Endodermal cell (in vitro differentiated cells): ENCODE measurements at places on chromosomes 3 and 15. TPM values are rescaled to one million over a fixed set of nuclear protein-coding genes. Genes with fewer than 3 reads are reported as not detected.
A peak's percentile ranks its signal among the peaks of the same experiment; 100 is the strongest.

DNA sequence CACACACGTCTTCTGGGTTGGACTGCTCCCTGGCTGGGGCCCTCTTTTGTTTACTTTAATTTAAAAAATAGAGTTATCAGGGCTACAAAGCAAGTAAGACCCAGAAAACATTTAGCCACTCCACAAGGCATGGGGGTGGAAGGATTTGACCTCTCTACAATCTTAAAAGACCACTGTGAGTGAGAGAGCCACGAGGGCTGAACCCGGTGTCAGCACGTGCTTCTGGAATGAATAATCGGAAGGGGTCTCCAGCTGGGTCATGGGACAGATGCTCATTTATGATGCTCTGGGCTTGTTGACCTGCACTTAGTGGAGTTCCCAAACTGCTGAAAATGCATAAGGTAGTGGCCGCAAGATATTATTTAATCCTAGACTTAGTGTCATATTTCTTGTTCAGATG lies 52.4 kb downstream of the EIF4E3 start:
- no peak overlapping the region for H3K4me3 ChIP-seq
- peaks cover 3% of the 10 kb centered on the region for H3K4me1 ChIP-seq
- no peak for DNase-seq
- H3K27ac ChIP-seq = peak overlapping the region; percentile 61
- H3K36me3 ChIP-seq = no peaks in the 10 kb centered on the region

DNA sequence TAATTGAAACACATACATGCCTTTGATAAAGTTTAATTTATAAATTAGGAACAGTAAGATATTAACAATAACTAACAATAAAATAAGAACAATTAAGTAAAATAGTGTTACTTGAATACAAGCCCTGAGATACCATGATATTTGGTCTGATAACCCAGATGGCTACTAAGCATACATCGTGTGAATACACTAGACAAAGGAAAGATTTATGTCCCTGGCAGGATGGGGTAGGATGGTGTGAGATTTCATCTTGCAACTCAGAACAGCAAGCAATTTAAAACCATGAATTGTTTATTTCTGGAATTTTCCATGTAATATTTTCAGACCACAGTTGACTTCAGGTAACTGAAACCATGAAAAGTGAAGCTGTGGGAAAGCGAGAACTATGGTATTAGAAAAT lies 169.5 kb downstream of the DIPK2A start:
- DNase-seq = no peak
- H3K27ac ChIP-seq = no peak overlapping the region
- peaks cover 6% of the 10 kb centered on the region for H3K4me1 ChIP-seq
- H3K27me3 ChIP-seq = no peaks in the 10 kb centered on the region
- no peak overlapping the region for H3K4me3 ChIP-seq
- H3K36me3 ChIP-seq = no peaks in the 10 kb centered on the region

DNA sequence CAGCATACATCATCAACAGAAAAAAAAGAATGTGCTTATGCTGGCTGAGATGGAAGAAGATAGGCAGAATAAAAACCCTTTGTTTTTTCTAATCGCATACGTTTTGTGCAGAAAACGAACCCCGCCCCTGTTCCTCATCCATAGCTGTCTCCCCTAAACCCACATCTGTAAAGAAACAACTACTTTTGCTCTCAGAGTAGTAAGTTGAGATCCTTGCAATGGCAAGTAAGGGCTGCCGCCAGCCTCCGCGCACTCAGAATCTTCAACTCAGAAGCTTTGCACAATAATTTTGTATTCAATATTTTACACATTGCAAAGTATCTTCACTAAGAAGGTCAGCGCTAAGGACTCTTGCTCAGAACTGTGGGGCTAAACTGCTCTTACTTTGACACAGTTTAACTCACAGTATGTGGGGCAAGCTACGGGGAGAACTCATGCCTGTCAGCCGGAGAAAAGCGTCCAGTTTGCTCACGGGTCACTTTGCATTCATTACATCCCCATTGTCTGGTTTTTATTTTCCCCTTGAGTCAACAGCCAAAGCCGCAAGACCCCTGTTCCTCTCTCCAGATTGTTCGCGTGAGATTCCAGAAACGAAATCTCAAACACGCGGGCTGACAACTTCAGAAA lies 1.0 kb downstream of the LYSMD4 start:
- peak overlapping the region; percentile 83 for H3K4me3 ChIP-seq
- H3K36me3 ChIP-seq = peaks cover 11% of the 10 kb centered on the region
- H3K27ac ChIP-seq = no peak overlapping the region

GRCh38 chr15:60787837-60788691 lies 309.1 kb upstream of the ICE2 start:
- DNase-seq = no peak
- no peak overlapping the region for H3K4me3 ChIP-seq
- no peaks in the 10 kb centered on the region for H3K27me3 ChIP-seq
- H3K36me3 ChIP-seq = no peaks in the 10 kb centered on the region
- peaks cover 6% of the 10 kb centered on the region for H3K4me1 ChIP-seq
- H3K27ac ChIP-seq = no peak overlapping the region

DNA sequence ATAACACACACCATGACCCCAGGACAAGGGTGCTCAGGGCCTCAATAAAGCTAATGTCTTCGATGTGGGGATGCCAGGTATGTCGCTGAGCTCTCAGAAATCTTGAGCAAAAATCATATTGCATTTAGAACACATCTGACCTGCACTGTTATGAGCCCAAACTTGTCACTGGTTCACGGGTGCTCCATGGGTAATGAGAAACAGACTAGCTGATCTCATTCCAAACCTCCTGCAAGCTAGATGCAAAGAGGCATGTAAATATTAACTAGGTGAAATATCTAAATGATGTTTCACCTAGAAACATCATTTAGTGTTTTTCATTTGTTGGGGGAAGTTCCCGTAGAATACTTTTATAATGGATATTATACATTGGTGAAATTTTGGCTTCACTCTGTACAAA lies 549.4 kb downstream of the OCA2 start:
- no peaks in the 10 kb centered on the region for H3K4me1 ChIP-seq
- no peaks in the 10 kb centered on the region for H3K27me3 ChIP-seq
- H3K4me3 ChIP-seq = no peak overlapping the region

DNA sequence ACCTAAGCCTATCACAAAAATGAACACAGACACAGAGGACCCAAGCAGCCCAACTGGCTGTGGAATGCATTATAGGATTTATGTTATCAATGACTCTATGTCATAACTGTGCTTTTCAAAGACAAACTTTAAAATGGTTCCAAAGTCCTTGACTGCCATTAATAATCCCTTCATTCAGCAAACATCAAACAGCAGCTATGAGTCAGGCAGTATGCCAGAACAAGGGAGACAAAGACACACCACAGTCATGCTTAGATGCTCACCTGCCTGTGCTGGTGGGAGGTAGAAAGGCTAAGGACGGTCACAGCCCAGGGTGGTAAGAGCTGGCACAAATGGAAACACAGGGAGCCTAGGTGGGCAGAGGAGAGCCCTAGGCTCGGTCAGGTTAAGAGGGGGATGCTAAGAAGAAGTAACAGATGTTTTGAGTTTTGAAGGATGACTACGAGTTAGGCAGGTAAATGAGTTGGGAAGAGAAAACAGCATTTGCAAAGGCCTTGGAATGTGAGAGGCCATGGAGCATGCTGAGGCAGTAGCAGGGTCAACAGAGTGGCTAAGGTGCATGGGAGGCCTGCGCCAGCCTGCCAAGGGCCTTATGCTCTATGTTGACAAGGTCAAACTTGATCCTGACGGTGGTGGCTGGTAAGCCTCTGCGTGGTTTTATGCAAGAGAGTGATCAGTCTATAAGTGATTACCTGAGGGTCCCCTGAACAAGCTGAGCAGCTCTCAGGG lies 23.0 kb downstream of the NMNAT3 start:
- H3K4me3 ChIP-seq = no peak overlapping the region
- DNase-seq = peak; percentile 58
- H3K27me3 ChIP-seq = no peaks in the 10 kb centered on the region
- H3K27ac ChIP-seq = no peak overlapping the region
- H3K4me1 ChIP-seq = no peaks in the 10 kb centered on the region

DNA sequence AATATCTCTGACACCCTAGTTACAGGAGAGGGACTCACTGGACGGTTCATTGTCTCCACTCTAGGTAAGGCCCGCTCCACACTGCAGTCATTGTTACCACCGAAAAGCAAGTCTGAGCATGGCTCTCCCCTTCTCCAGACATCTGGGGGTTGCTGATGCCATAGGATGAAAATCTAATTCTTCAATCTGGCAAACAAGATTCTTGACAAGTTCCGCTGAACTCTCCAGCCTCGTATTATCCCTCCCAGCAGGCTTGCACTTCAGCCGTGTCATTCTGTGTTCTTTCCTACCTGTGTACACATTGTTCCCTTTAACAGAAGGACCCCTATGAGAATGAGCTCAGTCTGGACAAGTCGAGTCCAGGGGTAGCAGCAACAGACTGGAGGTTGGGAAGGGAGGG lies 152.3 kb upstream of the NR2E3 start:
- H3K27me3 ChIP-seq = no peaks in the 10 kb centered on the region
- no peaks in the 10 kb centered on the region for H3K36me3 ChIP-seq
- no peak overlapping the region for H3K27ac ChIP-seq
- no peak for DNase-seq
- H3K4me1 ChIP-seq = peaks cover 11% of the 10 kb centered on the region

DNA sequence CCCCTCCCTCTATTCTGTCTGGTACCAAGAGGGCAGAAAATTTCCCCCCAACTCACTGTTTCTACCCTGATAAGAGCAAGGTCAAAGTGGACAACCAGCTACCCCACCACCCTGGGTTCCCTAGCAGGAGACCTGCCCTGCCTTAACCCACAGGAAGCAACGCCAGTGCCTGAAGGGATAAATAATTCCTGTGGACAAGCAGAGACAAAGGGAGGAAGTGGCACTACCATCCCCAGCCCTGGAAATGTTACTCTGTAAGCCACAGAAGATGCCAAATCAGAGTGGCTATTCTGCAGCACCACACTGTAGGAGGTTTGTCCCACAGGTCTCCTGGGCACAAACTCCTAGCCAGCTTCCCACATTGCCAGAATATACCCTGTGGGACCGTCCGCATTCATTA lies 80.1 kb downstream of the DNAH12 start:
- peaks cover 6% of the 10 kb centered on the region for H3K27me3 ChIP-seq
- no peaks in the 10 kb centered on the region for H3K4me1 ChIP-seq
- no peak overlapping the region for H3K27ac ChIP-seq
- H3K36me3 ChIP-seq = no peaks in the 10 kb centered on the region
- no peak overlapping the region for H3K4me3 ChIP-seq
- DNase-seq = no peak

DNA sequence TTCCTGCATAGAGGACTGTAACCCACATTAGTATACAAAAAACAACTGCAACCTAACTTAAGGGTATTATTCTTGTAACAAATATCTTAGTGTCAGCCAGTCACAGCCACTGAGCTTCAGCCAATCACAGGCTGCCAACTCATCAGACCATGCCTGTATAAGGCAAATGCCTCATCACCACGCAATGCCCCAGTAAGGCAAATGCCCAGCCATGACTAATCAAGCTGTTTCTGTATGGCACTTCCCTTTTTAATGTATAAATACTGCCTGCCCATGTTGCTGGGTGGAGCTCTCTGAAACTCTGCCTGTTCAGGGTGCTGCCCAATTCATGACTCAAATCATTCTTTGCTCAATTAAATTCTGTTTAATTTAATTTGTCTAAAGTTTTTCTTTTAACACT lies 18.4 kb upstream of the GABRA5 start:
- no peaks in the 10 kb centered on the region for H3K27me3 ChIP-seq
- H3K4me3 ChIP-seq = no peak overlapping the region
- H3K4me1 ChIP-seq = no peaks in the 10 kb centered on the region
- no peak for DNase-seq

DNA sequence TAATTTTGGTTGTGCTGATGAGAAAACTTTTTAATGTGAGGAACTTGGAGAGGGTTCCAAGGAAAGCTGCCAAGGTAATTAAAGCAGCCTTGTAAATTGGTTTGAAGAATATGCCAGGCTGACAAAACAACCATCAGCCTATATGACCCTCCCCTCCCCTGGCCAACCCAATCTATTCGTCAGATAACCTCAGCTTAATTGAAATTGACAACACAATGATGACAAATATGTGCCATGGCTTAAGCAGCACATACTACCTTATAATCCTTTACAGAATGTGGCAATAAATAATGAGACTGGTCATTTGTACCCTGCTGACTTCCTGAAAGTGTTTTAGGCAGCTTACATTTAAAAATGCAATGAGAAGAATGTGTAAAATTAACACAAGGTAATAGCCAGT lies 118.2 kb downstream of the EFHB start:
- peaks cover 20% of the 10 kb centered on the region for H3K27me3 ChIP-seq
- H3K36me3 ChIP-seq = no peaks in the 10 kb centered on the region
- no peak overlapping the region for H3K4me3 ChIP-seq
- DNase-seq = no peak
- no peaks in the 10 kb centered on the region for H3K4me1 ChIP-seq

GRCh38 chr3:58666683-58667082 lies at the start of gene FAM3D:
Gene FAM3D, minus strand, starts transcription at chr3:58666774. Its CDS starts 11,211 bp downstream, at chr3:58655563.
- H3K36me3 ChIP-seq = no peaks in the 10 kb centered on the region
- DNase-seq = no peak
- no peaks in the 10 kb centered on the region for H3K4me1 ChIP-seq
- H3K27me3 ChIP-seq = no peaks in the 10 kb centered on the region

TAGLN3 gene
- total RNA-seq = 1.1 and 1.4 TPM in 2 replicates
